Activated effector memory CD4-positive, alpha-beta T cell treated with Interleukin-2 at 50 U/mL for 16 hours (primary cell): ENCODE measurements at places on chromosomes 16 and 17.

GRCh38 chr16:4290236-4290830 lies 17.5 kb upstream of the TFAP4 start:
- DNase-seq, result no peak

DNA sequence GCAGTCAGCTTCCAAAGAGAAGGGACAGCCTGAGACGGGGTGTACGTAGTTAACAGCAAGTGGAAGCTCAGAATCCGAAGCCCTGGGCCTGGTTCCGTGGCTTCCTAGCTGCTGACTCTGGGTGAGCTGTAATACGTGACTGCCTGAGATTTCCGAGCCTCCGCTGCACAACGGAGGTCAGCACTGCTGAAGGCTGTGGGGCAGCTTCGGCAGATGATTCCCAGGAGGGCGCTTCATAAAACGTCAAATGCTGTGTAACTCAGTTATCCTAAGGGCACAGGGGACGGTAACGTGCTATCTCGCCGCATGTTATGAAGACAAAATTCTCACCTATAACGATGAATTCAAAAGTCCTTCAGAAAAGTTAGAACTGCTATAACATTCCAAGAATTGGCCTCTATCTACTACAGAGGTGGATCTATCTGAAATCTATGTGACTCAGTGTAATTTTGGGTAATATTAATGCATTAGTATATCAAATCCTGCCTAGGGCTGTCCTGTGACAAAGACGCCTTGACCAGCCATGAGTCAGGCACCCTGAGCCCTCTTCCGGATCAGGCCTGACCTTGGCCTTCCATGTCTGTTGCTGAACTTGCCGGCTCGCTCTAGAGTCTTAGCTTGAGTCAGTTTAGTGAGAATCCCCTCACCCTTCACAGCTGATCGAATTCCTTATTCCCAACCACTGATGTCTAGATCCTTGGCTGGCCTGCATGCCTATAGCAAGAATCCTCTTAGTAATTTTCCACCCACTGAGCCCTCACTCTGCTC lies 43.5 kb downstream of the MARF1 start:
- DNase-seq, result no peak

DNA sequence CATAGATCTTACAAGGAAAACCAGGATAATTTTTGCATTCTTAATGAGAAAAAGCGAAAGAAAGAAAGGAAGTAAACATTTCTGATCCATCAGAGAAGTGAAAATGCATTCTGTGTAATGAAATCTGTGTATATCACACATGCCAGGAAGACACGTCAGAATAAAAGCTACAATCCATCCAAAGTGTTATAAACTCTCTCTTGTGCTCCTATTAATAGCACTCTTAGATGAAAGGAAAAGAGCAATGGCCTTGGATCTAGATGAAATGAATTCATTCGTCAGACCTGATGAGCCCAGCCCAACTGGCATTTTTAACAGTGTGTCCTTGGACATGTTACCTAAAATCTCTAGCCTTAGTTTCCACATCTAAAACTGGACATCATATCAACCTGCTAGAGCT lies 885.5 kb downstream of the CDH11 start:
- DNase-seq, result no peak

DNA sequence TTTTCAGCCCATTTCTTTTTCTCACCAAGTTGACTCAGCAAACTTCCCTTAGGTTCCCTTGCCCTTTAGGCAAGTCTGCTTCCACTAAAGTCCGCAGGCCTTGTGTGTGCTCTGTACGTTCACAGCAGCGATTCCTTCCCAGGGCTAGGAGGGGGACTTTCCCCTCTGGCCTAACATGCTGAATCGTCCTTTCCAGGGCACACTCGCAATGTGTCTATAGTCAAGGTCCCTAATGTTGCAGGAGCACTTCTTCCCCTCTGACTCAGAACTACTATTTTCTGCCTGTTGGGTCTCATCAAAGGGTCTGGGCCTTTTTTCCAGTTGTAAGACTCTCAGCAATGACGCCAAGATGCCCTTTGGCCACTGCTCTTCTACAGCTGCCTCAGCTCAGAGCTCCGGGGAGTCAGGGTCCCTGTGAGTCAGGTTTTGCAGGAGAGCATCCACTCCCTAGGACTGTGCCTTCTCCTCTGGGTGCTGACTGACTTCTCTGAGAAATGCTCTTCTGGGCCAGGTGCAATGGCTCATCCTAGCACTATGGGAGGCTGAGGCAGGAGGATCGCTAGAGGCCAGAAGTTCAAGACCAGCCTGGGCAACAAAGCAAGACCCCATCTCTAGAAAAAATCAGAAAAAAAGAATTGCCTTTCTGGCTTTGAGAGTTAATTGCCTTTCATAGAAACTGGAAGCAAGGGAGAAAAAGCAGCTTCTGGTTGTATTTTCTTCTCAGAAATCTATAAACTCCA lies 64.4 kb upstream of the TBX2 start:
- DNase-seq, result no peak

- no peak for DNase-seq
These were observed 8.6 kb downstream of the COG1 start for GRCh38 chr17:73201215-73202069.

- no peak for DNase-seq
These were observed 6.6 kb upstream of the KPNB1 start for GRCh38 chr17:47643116-47643515.

GRCh38 chr16:4664538-4665418 lies 28.6 kb upstream of the NUDT16L1 start:
- peak; percentile 63 for DNase-seq

DNA sequence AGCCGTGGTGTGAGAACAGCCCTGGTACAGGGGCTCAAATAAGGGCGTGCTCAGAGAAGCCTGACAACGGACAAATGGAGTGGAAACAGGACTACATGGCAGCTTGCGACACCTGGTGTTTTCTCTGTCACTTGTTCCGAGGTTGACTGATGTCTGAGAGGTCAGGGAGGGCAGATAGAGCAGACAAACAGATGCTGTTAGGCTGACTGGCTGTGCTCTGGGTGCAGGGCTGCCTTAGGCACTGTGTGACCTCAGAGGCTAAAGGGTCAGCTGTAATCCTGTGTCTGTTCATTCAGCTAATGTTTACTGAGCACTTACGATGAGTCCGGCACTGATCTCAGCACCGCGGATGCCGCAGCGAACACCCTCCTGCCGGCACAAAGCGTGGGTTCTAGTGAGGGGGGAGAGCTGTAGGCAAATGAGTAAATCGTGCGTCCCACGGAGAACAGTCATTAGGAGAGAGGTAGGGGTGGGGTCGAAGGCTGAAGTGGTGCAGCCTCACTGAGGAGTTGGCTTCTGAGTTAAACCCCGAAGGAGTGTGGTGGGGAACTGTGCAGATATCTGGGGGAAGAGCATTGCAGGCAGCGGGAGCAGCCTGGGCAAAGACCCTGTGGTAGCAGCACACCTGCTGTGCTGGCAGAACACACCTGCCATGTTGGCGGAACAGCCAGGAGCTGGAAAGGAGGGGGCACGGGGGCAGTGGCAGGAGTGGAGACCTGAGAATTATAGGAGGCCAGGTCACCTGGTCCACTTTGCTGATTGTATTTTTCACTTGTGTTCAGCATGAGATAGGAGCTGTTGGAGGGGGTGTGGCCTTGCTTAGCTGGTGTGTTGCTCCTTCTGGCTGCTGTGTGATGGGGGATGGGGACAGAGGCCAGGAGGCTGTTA lies 35.0 kb downstream of the GPT2 start:
- DNase-seq, result no peak

- DNase-seq, result no peak
These were observed 20.9 kb downstream of the IRX3 start for GRCh38 chr16:54265575-54266107.

DNA sequence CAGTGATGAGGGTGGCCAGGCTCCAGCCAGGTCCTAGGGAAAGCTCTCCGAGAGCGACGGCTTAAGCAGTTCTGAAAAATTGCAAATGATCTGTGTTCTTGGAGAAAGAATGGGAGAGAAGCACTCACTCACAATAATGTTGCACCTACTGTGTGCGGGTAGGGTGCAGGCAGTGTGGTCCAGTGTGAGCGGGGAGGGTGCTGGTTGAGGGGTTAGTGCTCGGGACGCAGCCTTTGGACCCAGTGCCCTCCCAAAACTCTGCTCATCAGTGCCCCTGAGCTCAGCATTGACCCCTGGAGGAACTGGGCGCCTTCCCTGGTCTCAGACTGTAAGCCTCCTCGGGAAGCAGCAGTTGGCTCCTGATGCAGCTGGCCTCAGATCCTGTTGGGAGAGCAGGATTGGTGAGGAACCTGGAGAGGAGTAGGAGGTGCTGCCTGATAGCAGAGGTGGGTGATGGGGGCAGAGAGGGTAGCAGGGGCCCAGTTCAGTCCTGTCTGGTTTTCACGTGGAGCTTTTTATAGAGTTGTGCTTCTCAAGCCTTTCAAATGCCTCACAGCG lies 23.6 kb upstream of the ZNF750 start:
- DNase-seq, result no peak

DNA sequence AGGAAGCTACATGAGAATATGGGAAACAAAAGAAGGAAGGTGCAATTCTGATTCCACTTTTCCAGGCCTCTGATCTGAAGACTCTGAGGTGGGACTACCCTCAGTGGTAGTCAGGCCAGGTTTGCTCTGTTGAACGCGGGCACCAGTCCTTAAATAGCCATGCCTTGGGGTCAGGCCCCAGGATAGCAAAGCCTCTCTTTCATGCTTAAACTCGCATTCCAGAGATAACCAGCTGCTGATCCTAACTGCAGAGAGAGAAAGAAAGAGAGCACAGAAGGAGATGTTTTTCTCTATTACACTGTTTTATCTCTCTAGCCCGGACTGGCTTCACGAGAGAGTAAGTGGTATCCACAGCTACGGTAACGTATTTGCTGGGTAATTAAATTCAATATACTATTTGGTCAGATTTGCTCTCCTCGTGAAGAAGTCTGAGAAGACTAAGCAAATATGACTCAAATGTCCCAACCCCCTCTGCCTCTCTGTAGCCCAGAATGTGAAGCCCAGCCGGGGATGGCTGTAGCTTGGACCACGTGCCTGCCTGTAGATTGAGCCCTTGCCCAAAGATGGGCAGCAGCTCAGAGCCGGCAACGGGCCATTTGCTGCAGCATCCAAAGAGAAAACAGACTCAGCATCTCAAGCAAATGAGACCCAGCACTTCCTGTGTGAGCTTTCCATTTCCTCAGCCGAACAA lies 122.2 kb downstream of the SMG6 start:
- no peak for DNase-seq

GRCh38 chr17:4560421-4560820 lies at the start of gene GGT6:
Gene GGT6, minus strand, starts transcription at chr17:4560577. Its CDS starts 56 bp downstream, at chr17:4560521.
- DNase-seq, result no peak
